ENCODE measurements at places on chromosomes 3 and 15. TPM values are rescaled to one million over a fixed set of nuclear protein-coding genes. Genes with fewer than 3 reads are reported as not detected.

Gene ACKR4
- 8.0 TPM for total RNA-seq

Gene MUC4
- total RNA-seq: 1.1 TPM

GRCh38 chr15:96670389-96670788 lies 339.9 kb downstream of the NR2F2 start:
- no peak overlapping the region for H3K27ac ChIP-seq
- no peaks in the 10 kb centered on the region for H3K4me1 ChIP-seq
- DNase-seq: no peak
- H3K36me3 ChIP-seq: no peaks in the 10 kb centered on the region
- no peak overlapping the region for H3K4me3 ChIP-seq

GRCh38 chr3:150583028-150583427 lies 20.1 kb upstream of the SELENOT start:
- no peak for DNase-seq
- H3K4me1 ChIP-seq: no peaks in the 10 kb centered on the region
- no peak overlapping the region for H3K4me3 ChIP-seq
- H3K27me3 ChIP-seq: no peaks in the 10 kb centered on the region
- H3K36me3 ChIP-seq: peaks cover 74% of the 10 kb centered on the region
- H3K27ac ChIP-seq: no peak overlapping the region
